ENCODE measurements at places on chromosomes 6 and 20.

DNA sequence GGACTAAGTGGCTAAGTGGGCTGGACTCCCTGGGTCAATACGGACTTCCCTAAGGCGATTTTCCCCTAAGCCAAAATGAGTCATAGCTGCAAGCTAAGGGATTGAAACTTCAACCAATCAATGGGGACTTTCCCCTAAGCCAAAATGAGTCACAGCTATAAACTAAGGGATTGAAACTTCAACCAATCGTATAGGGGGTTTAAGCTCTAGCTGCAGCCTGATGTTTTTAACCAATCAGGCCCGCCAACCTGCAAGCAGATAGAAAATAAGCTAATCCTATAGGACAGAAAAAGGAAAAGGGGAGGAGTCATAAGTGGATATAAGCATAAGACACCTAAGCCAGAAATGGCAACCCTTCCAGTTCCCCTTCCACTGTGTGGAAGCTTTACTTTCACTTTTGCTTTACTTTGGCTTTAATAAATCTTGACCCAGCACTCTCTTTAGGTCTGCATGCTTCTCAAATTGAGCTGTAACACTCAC lies 655.0 kb upstream of the HS3ST5 start:
- DNase-seq = no peak

- DNase-seq = no peak
These were observed 16.1 kb upstream of the LAMP5 start for GRCh38 chr20:9498322-9498721.

DNA sequence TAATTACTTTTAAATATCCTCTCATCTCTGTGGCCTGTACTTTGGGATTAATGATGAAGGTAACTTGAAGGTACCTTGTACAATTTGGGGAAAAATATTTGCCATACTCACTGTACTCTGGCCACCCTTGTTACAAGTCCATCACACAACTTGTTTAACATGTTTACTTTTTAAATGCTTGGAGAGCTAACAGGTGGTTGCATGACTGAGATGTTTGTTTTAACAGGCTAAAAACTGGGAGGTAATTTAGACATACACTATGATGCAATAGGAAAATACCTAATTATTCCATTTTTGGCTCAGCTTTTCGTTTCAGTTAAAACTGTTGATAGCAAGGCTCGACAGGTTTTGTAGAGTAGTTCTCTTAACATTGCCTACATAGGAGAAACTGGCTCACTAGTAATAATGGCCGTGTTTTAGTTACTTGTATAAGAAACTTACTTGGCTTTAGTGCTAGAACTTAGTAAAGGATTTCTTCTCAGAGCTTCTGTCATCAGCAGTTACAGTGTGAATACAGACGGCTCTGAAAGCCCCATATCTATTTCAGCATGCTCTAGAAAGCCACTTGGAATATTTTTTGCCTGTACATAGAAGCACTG lies 489.8 kb upstream of the SOX4 start:
- no peak for DNase-seq

GRCh38 chr6:17102258-17102870 lies 514 bp downstream of the STMND1 start:
- DNase-seq = no peak

GRCh38 chr6:145809211-145809610 lies 5.4 kb downstream of the FBXO30 start:
- no peak for DNase-seq

Data from H9 (cell line).